ENCODE measurements at places on chromosomes 3 and 15.

- no peak for DNase-seq
These were observed 315.0 kb downstream of the OXSM start for GRCh38 chr3:26104851-26105251.

DNA sequence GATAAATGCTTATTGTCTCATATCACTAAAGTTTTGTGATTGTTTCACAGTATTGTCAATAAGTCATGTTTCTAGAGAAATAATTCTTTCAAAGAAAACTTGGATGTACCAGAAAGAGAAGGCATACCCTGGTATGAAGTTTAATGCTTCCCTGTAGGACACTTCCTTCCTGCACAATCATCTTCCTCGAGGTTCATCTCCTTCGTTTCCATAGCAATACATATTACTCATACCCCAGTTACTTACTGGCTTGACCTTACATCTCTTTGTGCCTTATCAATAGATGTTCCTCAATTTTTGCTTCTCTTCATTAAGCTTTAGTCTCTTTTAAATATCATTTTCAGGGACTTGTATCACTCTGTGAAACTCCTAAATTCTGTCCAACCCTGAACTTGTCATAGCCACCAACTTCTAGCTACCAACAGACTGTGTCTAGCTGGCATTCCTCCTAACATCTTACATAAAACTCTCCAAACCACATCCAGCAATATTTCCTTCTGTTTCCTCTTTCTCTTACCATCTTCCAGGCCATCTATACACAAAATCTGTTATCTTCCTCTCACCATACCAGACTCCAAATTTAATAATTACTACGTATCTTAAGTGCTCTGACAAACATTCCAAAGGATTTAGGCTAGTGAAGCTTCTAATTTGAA lies 134.3 kb downstream of the GADL1 start:
- DNase-seq = no peak

DNA sequence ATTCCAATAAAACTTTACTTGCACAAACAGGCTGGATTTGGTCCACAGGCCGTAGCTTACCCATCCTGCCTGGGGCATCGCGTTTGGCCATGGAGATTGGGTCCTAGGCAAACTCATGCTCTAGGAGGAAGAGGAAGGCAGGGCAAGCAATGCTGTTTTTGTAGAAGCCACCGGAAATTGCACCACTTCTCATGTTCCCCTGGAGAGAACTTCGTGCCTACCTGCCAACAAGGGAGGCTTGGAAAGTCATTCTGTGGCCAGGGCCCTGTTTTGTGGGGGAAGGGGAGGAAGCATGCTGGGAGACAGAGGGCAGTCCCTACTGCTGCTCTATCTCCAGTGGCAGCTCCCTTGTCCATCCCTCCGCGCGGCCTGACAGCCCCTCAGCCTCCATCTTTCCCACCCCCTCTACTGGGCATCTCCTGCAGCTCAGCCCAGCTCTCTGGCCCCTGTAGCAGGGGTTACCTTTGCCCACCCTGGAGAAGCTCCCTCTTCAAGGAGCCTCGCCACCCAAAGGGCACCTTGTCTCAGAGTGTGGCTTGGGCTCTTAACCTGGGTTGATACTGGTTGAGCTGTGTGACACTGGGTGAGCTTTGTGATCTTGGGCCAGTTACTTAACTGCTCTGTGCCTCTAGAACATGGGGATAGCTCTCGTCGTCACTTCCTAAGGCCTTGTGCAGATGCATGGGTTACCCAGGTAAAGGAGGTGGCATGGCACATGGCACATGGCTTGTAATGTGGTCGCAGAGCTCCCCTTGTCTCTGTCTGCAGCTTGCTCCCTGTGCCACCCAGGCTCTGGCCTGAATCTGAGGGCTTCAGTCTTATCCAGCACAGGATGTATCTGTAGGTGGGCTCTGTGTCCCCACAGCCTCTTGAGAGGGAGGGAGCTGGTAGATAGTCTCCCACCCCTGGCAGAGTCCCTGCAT lies 6.1 kb downstream of the ABTB1 start:
- no peak for DNase-seq

DNA sequence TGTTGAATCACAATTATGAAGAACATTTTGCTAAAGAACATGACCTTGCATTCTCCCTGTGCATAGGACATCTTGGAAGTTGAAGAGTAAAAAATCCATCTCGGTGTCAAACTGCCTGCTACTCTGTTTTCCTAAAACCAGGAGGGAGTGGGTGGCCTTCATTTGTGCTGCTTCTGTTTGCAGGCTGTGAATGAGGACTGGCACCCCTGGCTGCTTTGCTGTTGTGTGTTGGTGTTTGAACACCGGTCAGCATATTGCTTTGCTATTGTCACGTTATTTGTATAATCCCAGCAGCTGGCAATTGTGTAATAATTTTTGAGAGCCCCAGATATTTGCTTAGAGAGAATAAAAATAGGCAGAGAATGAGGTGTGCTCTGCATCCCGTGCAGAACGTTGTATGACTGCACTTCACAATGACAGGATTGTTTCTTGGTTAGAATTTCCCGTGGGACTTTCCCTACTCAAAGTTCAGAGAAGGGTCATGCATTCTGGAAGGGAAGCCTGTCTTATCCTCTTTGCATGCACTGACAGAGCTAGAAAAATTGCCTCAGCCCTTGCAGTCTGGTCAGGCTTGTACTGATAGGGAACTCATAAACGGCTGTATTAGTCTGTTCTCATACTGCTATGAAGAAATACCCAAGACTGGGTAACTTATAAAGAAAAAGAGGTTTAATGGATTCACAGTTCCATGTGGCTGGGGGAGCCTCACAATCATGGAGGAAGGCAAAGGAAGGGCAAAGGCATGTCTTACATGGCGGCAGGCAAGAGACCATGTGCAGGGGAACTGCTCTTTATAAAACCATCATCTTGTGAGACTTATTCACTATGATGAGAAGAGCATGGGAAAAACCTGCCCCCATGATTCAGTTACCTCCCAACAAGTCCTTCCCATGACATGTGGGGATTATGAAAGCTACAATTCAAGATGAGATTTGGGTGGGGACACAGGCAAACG lies 16.3 kb downstream of the SV2B start:
- DNase-seq = no peak

GRCh38 chr3:13109516-13109915 lies 36.3 kb upstream of the IQSEC1 start:
- no peak for DNase-seq

DNA sequence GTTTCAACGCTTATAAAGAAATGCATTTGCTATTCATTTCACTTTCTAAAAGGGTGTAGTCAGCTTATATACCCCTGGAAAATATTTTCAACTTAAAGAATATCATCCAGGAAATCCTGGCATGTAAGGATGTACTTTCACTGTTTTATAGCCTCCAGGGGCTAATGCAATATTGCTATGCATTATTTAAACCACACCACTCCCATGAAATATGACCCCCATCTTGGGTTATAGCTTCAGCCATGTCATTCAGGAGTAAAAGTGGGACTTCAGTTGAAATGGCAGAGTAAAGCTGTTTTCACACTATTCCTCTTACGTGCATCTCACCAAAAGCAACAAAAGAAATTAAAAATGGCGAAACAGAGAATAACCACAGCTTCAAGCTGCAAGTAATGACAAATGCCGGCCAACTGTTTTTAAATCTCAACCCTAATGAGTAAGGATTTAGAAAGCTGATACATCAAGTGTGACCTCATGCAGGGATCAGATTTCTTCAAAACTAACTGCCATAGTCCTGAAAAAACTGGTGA lies 84.5 kb downstream of the COL6A6 start:
- no peak for DNase-seq

DNA sequence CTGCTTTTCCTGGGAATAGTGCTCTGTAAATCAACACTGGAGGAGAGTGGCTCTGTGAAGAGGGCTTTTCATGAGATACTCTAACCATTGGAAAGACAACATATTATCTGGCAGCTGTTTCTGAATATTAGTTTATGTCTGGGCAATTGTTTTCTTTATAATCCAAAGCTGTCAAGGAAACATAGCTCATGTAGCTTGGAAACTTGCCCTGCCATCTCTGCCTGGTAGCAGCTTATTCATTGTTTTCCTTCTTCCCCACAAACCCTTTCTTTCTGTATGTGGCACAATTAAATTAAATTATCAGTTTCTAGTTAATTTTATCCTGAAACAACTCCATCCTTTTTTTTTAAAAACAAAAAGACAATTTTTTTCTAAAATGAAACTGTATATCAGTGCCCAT lies 160.0 kb downstream of the EDEM1 start:
- DNase-seq = no peak

- DNase-seq = peak; percentile 21
These were observed 207.1 kb downstream of the TBC1D2B start for GRCh38 chr15:77870195-77871065.

DNA sequence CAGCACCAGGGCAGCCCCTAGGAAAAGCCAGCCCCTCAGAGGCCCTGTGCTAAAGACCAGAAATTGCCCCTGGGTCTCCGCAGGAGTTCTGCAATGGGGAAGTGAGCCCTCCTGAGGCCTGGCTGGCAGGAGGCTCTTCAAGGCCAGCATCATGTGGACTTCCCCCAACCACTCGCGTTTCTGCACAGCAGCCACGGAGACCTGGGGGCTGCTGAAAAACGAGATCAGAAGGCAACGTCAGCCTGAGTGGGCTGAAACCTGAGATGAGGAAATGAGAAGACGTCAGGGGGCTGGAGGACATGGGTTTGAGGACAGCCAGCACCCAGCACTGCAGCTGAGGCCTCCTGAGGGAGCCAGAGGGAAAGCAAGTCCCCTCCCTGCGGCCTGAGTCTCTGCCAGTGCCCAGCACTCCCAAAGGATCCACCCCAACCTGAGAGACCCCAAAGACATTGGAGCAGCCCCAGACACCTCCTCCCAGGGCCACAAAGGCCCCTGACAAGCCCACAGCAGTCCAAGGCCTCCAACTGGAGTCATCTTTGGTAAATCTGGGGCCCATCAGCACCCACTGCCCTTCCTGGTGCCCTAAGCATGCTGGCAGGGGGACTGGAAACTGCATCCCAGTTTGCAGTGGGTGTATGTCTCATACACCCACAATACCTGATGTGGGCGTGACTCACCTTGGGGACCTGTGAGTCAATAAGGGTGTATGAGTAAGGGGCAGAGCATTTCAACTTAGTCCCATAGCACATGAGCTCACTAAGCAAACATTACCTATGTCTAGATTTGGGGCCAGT lies 29.2 kb upstream of the CYP11A1 start:
- DNase-seq = no peak

DNA sequence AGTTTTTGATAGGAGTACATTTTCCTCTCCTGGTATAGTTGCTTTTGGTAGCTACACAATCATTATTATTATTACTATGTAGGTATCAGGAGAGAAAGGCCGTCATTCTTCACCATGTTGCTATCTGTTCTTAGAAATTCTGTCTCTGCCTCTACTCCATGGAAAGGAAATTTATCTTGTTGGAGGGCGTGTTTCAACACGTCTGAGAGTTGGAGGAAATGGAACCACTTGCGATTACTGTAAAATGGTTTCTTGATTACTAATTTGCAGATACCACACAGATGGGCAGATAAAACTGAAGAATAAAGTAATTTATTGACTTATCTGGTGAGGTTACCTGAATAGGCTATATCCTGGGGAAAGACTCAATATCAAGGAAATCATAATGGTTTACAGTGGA lies 488.4 kb downstream of the NR2F2 start:
- no peak for DNase-seq

DNA sequence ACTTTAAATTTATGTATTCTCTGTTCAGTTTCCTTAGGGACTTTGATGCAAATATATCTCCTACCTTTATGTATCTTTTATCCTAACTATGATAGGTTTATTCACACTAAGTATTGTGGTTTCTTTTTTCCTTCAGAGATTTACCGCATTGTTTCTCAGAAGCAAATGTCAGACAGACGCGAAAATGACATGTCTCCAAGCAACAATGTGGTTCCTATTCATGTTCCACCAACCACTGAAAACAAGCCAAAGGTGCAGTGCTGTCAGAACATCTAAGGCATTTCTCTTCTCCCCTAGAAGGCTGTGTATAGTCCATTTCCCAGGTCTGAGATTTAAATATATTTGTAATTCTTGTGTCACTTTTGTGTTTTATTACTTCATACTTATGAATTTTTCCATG lies 18.3 kb downstream of the RAB11A start:
- DNase-seq = peak; percentile 55

- no peak for DNase-seq
These were observed 101.0 kb upstream of the LPP start for GRCh38 chr3:188053036-188053340.

DNA sequence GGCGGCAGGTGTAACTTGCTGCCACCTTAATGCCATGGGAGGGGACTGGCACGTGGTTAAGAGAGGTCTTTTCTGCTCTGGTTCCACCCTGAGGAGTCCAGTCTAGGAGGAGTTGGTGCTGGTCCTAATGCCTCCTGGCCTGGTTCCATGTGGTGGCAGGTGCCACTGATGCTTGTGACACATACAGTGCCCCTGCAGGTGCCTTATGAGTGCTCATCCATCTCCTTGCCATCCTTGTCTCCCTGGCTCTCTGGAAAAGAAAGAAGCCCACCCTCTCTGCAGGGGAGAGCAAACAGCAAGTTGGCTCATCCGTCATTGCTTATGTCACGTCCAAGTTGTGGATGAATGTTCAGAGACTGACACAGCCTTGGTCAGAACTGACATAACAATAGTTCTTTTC lies 175.8 kb upstream of the DPH6 start:
- no peak for DNase-seq

- DNase-seq = no peak
These were observed 3.8 kb upstream of the GABRR3 start for GRCh38 chr3:98038876-98039275.

DNA sequence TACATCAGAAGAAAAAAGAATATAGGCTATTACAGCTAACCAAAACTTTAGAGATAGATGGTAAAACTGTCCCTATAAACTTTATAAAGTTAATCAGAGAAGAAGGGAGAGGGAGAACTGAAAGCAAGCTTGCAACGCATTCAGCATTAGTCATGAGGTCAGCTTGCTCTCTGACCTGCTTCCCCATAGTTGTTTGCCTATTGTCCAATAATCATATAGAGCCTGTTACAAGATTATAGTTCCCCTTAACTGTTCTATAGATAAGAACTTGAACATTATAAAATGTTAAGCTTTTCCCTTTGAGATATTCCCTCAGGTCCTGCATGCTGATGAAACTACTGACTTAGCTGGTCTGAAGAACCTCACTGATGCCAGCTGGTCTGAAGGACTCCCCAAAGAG lies 74.5 kb downstream of the CPNE4 start:
- no peak for DNase-seq

- DNase-seq = no peak
These were observed 192.6 kb upstream of the ALCAM start for GRCh38 chr3:105174017-105174615.
